ENCODE measurements at places on chromosomes 7 and 10.

GRCh38 chr10:7354330-7355047 is 56.3 kb downstream of the SFMBT2 start:
- DNase-seq, result no peak

GRCh38 chr7:84981055-84981976 is 205.5 kb downstream of the SEMA3D start:
- no peak for DNase-seq

GRCh38 chr7:27157702-27158431 is 1.4 kb upstream of the HOXA7 start:
- no peak for DNase-seq

GRCh38 chr10:113939212-113939860 is 84.9 kb downstream of the NHLRC2 start:
- no peak for DNase-seq

- DNase-seq, result no peak
These were observed 172.0 kb downstream of the PRPF18 start for GRCh38 chr10:13758756-13759155.

- DNase-seq, result peak; percentile 91
These were observed 109.5 kb upstream of the TMEM72 start for GRCh38 chr10:44801383-44802327.

DNA sequence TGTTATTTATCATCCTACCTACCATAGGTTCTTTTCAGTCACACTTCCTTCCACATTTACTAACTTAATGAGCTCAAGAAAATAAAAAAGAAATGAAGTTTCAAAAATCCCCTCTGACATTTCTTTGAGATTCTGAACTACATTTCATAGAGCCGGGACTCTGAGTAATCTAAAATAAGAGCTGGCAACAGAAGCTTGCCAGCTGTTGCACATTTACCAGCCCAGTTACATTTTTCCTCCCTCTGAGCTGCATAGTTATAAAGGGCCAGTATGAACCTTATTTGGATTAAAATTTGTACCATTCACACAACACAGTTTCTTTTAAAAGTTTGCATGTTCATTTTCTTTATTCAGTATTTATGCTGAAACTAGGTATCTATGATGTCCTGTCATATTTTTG is 119.5 kb upstream of the CAV2 start:
- DNase-seq, result no peak

- DNase-seq, result no peak
These were observed 143.2 kb upstream of the PCBD1 start for GRCh38 chr10:71031603-71032002.

GRCh38 chr7:38448054-38448453 is 174.6 kb upstream of the TARP start:
- DNase-seq, result no peak

- no peak for DNase-seq
These were observed 201.4 kb downstream of the FZD1 start for GRCh38 chr7:91465595-91466061.

DNA sequence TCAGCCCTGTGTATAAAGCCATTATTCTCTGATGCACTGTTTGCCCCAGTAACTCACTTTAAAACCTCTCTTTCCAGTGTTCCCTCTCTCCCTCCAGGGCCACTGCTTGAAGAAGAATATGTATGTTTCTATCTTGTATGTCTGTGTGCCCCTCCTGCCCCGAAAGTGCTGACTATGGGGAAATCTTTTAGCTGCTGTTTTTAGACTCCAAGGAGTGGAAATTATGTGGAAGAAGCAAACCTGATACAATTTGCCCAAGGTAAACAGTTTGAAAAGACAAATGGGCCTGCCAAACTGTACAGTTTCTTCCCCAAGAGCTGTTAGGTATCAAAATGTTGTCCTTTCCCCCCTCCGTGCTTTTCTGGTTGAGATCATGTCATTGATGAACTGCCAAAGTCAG is 3.4 kb downstream of the ADRA2A start:
- DNase-seq, result no peak

GRCh38 chr10:70830164-70830563 is 14.4 kb downstream of the SGPL1 start:
- no peak for DNase-seq

- DNase-seq, result no peak
These were observed 622.0 kb upstream of the PFKP start for GRCh38 chr10:2445370-2445769.

GRCh38 chr10:70068925-70069324 is 16.3 kb downstream of the MACROH2A2 start:
- no peak for DNase-seq

GRCh38 chr7:85125651-85126131 is 61.2 kb downstream of the SEMA3D start:
- no peak for DNase-seq

DNA sequence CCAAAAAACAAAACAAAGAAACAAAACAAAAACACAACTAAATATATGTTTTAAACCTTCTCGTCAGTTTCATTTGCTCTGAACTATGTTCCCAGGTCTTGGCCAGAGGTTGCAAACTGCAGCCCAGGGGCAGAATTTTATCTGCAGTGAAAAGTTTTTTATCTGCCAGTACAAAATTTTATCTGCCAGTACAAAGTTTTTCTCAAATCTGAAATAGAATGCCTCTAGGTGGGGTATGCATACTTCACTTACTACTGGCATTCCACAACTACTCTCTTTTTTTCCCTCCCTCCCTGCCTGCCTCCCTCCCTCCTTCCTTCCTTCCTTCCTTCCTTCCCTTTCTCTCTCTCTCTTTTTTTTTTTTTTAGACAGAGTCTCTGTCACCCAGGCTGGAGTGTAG is 9.4 kb upstream of the CLDN3 start:
- no peak for DNase-seq

Measured in heart right ventricle (tissue), 16 donors.